ENCODE measurements at places on chromosomes 2 and 18. TPM values are rescaled to one million over a fixed set of nuclear protein-coding genes. Genes with fewer than 3 reads are reported as not detected.
A peak's percentile ranks its signal among the peaks of the same experiment; 100 is the strongest.

DNA sequence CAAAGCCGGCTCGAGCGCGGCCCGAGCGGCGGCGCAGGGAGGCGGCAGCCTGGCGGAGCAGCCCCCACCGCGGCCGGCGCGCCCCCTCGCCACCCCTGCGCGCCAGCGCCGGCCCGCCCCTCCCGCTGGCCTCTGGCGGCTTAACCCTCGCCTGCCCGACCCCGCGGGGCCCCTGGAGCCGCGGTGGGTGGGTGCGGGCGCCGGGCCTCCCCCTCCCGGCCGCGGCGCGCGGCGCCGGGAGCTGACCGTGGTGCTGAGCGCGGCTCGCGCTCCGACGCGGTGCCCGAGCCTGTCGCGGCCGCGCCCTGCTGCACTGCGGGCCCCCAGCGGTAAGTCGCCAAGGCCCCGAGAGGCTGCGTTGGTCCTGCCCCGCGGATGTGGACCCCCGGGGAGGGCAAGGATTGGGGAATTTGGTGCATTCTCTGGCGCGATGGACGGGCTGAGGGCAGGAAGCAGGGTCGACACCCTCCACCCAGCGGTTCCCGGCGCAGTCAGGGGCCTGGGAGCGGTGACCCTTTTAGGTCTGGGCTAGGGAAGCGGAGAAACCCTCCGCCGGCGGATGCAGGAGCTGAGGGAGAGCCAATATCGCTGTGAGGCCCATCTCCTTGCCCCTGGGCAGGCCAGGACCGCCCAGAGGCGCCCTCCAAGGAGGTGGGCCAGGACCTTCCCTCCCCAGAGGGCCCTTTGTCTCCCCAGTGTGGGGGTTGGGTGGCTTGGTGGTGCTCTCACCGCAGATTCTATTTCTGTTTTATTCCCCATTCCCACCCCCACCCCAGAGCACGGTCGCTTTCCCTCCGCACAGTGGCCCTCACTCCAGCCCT lies 923 bp downstream of the AMER3 start:
- DNase-seq = no peak

GRCh38 chr2:230762317-230762896 lies 49.8 kb downstream of the CAB39 start:
- DNase-seq = peak; percentile 66

The UGT1A4 gene
- total RNA-seq = not detected

The FZD7 gene
- 12.7 TPM for total RNA-seq

DNA sequence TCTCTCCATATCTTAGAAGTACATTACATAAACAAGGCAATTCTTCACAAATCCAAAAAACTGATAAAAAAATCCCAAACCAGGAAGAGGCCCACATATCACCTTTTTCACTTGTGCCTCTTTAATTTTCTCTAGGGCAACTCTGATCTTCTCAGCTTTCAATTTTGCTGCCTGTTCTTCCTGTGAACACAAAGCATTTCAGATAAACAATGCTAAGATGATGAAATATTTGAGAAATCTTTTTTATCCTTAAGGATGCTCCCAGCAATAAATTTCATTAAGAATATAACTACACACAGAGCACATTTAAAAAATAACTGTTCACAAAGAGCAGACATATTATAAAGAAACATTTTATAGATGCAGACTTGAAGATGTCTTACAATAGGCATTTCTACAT lies 73.4 kb downstream of the RAPH1 start:
- no peak for DNase-seq

DNA sequence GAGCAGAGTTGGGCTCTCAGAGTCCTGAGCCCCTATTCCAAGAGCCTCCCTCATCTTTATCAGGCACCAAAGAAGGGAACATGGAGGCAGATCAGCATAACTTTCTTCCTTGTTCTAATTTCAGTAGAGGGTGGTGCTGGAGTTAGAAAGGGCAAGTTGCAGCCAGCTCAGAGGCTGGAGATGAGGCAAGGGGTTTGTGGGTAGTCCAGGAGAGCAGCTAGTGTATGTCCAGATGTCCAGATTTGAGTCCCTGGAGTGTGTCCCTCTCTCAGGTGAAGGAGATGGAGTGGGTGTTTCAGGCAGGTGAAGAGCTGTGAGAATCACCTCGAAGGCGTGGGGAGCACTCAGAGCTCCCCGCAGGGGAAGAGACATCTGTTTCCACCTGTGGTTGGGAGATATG lies 478 bp upstream of the PRKAG3 start:
- DNase-seq = no peak

The CTNNA2 gene
- total RNA-seq = 10.2 TPM

- DNase-seq = no peak
Measured at GRCh38 chr18:24651434-24651833, 191.0 kb downstream of the HRH4 start.

- no peak for DNase-seq
Measured at GRCh38 chr2:107742460-107743027, 84.1 kb upstream of the RGPD4 start.

- no peak for DNase-seq
Measured at GRCh38 chr2:224894356-224894755, 147.9 kb downstream of the DOCK10 start.

The TUBA3D gene
- total RNA-seq = not detected

DNA sequence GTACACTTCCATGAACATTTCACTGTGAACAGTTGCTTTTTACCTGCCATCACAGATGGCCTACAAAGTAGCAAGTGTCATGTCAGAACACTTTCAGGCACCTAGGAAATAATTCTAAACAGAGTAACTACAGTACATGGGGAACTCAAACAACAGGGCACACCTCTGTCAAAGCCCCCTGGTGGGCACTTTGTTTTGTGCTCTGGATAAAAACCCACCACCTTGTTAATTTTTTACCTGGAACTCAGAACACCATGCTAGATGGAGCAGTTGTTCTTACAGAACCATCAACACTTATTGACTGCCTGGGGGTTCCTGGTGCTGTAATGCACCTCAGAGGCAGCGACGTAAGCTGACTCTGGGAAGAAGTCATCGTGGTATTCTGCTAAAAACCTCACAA lies 2.3 kb downstream of the MSL3B start:
- no peak for DNase-seq

DNA sequence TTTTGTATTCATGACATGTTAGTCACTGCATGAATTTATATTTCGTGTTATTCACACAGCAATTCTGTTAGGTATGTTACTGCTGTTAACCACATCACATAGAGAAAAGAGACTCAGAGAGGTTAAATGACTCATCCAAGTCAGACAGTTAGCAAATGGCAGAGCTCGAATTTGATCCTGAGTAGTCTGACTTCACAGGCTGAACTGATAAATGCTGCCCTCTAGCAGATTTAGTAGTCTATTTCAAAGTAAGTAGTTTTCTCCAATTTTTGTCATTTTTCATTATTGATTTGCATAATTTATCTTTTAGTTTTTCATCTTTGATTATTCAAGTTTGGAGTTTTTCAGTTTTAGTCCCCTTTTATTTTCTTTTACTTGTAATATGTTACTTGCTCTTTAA lies 58.3 kb downstream of the WDR7 start:
- peak; percentile 66 for DNase-seq

DNA sequence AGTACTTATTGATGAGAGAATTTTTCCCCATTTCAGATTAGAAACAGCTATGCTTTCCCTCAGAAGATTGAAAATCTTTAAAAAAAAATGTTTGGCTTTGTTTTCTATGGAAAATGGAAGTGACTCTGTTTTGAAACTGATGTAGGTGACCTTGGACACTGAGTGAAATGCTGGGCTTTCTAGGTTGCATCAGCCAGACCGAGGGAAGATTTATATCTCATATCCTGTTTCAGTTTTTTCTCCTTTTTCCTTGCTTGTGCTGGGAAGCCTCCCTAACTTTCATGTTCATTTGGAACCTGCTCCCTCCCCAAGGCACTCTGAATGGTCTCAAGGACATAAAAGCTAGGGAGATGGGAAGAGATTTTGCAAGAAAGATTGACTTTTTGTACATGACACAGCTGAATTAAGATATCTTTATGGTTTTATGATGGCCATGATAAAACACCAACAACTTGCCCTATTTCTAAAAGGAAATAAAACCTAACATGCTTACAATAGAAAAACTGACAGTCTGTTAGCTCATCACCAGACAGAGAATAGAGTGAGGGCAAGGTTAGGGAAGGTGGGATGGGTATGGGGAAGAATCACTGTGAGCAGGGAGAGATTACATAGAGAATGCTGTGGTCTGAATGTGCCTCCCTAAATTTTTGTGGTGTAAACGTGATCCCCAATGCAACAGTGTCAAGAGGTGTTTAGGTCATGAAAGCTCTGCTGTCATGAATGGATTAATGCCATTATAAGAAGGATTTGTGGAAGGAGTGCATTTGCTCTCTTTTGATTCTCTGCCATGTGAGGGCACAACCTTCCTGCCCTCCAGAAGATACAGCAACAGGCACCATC lies 249.7 kb downstream of the TPGS2 start:
- no peak for DNase-seq

DNA sequence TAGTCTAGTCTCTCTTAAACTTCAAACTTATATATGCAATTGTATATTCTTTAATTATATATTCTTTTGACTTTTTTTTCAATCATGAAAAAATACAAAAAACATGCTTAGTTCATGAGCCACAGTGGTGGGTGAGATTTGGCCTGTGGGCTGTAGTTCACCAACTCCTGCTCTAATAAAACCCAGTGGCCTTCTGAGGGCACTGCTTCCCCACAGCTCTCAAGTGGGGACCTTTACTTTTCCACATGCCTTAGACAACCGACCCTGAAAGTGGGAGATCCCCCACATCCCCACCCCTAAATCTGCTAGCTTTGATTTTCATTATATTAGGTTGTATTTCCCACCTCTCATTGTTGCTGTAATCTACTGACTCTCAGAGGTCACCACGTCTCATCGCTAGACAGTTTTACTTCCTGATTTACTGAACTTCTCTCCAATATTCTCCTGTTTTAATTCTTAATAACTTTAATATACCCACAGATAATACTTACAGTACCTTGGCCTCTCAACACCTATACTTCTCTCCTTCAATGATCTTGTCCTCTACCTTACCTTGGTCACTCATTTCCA lies 57.3 kb downstream of the ROCK1 start:
- no peak for DNase-seq

The ITPRIPL1 gene
- total RNA-seq = 6.7 TPM

GRCh38 chr18:33052886-33053285 lies 280.1 kb upstream of the KLHL14 start:
- DNase-seq = no peak

The AMER3 gene
- total RNA-seq = not detected

The EML6 gene
- 0.95 TPM for total RNA-seq

DNA sequence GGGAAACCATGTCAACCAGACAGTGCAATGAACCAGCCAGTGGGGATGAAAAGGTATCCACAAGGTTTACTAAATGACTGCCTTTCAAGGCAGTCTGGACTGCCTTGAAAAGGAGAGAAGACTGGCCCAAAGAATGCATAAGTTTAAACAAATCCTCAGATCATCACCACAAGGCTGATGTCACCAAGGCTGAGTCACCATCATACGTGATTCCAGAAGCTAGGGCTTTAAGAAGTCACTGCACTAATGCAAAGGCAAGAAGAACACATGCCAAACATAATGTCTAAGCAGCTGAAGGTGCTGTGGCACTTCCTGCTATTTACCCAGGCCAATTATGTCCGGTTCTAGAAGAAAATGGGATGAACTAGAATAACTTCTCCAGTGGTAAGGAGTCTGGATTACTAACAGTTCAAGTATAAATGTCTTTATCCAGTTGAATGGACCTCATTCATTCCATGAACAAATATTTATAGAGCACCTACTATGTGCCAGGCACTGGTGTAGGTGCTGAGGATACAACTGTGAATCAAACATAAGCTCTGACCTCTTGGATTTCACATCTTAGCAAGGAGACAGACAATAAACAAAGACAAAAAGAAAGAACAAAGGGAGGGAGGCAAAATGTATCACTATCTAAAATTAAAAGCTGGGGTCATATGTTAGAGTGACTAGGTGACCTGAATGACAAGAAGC lies 37.6 kb upstream of the ONECUT2 start:
- DNase-seq = peak; percentile 38

DNA sequence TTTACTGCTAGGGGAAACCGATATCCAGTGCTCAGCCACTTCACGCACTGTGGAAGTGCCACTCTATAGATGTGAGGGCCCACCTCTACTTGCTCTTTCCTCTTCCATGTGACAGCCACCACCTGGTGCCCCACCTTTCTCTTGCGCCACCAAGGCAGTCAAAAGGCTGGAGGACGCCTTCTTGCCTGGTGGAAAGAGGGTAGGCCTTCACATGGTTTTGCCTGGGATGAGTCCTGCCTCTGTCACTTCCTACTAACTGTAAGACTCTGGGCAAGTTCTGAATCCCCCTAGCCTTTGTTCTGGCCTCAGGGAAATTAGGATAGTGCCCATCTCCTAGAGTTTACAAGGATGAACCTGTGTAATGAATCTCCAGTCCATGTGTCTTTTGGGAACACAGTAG lies 66.1 kb upstream of the ODC1 start:
- no peak for DNase-seq

The DSC3 gene
- 0.05 TPM for total RNA-seq

- no peak for DNase-seq
Measured at GRCh38 chr18:50870138-50870845, 8.6 kb upstream of the ME2 start.

DNA sequence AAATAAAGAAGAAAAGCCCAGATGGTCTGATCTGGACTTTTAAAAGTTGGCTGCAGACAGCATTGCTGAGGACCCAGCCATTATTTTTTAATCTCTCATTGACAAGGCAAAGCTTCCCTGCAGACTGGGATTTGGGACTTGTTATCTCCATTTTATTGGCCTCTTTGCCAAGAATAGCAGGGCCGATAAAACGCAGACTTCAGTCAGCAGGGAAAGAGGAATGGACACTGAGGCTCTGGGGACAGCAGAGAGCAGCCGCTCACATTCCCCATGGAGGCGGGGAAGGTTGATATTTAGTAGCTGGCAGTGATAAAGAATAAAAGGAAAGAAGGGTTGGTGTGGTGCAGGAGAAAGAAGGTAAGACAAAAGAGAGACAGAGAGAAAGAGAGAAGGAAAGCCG lies 350.1 kb upstream of the PIK3C3 start:
- no peak for DNase-seq

- no peak for DNase-seq
Measured at GRCh38 chr2:24861500-24861899, 58.5 kb downstream of the ADCY3 start.

- no peak for DNase-seq
Measured at GRCh38 chr2:40546439-40547191, 94.7 kb upstream of the SLC8A1 start.

DNA sequence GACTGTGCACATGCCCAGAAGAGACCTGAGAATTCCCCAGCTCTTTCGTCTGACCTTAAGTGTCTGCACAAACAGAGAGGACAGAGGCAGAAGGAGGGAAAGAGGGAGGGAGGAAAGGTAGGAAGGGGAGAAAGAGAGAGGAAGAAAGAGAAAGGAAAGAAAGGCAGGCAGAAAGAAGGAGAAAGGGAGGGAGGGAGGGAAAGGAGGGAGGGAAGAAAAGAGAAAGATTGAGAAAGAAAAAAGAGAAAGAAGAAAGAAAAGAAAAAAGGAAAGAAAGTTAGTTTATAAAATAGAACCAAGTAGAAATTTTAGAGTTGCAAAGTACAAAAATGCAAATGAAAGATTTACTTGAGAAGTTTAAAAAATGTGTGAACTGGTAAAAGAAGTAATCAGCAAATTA lies 7.4 kb upstream of the POLR1B start:
- no peak for DNase-seq

DNA sequence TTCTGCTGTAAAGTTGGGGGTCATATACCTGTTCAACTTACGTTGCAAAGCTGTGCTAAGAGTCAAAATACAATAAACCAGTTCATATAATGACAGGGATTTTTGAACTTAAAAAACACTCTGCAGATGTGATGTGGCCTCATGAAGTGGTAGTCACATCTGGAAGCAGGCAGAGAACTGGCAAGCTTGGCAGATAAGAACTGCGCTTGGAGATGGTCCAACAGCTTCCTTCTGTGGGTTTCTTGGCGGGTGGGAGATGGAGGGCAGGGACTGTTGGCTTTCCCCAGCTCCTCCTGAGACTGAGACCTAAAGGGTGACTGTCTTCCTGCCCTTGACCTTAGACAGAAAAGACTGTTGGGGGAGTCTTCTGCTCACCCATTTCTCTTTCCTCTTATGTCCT lies 140.4 kb downstream of the CTIF start:
- no peak for DNase-seq

Measured in SK-MEL-5 (cell line).